ENCODE measurements at places on chromosomes 1 and 21. TPM values are rescaled to one million over a fixed set of nuclear protein-coding genes. Genes with fewer than 3 reads are reported as not detected.

GPR25 gene
- not detected for total RNA-seq

NUAK2 gene
- total RNA-seq = 2.5 TPM

- H3K4me3 ChIP-seq = no peak overlapping the region
- no peaks in the 10 kb centered on the region for H3K27me3 ChIP-seq
- H3K27ac ChIP-seq = no peak overlapping the region
- no peak for DNase-seq
- H3K4me1 ChIP-seq = peaks cover 7% of the 10 kb centered on the region
- H3K36me3 ChIP-seq = no peaks in the 10 kb centered on the region
Observed at GRCh38 chr21:29316029-29316742, 17.5 kb downstream of the BACH1 start.

RNF19B gene
- total RNA-seq = 51.5 TPM

- no peaks in the 10 kb centered on the region for H3K27me3 ChIP-seq
- H3K36me3 ChIP-seq = no peaks in the 10 kb centered on the region
- no peak overlapping the region for H3K27ac ChIP-seq
- H3K4me3 ChIP-seq = no peak overlapping the region
- no peak for DNase-seq
- H3K4me1 ChIP-seq = no peaks in the 10 kb centered on the region
Observed at GRCh38 chr1:33670567-33670966, 193.3 kb upstream of the HMGB4 start.

- peaks cover 6% of the 10 kb centered on the region for H3K4me1 ChIP-seq
- peak overlapping the region; percentile 92 for H3K4me3 ChIP-seq
- peak overlapping the region; percentile 7 for H3K27ac ChIP-seq
Observed at GRCh38 chr1:244836135-244836521, 670 bp downstream of the COX20 start.

DNA sequence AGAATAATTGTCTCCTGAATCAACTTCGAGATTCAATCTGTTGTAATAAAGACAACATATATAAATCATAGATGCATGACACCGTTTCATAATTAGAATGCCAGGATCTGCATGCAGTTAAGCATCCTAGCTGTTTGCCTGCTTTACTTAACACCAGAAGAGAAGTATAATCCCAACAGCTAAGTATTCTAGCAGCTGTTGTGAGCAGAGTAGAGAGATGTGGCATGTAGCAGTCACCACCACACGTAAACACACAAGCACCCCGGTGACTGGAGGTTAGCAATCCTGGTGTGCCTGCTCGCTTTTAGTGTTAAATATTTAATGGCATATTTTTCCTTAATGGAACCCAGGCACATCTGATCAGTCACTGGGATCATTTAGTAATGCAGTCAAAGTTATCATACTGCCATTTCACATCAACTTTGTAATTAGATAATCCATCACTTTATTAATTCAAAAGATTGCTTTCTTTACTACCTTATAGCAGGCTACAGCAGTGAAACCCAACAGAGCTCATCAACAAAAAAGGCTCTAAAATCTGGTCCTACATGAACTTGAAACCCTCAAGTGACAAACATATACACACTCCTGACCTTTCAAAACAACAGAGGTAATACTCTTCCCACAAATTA is 187.9 kb downstream of the SMYD3 start:
- no peak for DNase-seq
- H3K27me3 ChIP-seq = no peaks in the 10 kb centered on the region
- H3K36me3 ChIP-seq = no peaks in the 10 kb centered on the region
- no peak overlapping the region for H3K4me3 ChIP-seq
- no peak overlapping the region for H3K27ac ChIP-seq

DNA sequence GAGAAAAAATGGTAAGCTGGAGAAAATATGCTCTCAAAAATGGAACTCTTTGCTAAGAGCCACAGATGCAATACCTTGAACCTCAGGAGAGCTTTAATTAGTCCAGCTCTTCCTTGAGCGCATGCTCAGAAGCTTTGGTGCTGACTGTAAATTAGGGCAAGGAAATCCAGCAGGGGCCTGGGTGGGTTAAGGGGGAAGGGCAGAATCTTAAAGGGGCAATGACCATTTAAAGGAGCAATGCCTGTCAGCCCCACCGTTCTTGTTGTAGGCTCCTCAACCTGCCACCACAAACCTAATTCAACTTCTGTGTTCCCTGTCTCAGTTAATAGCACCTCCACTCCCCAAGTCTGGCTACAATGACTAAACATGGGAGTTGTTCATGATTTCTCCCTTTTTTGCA is 6.8 kb upstream of the SLC22A15 start:
- no peak overlapping the region for H3K4me3 ChIP-seq
- H3K36me3 ChIP-seq = no peaks in the 10 kb centered on the region
- DNase-seq = no peak
- H3K4me1 ChIP-seq = no peaks in the 10 kb centered on the region
- no peak overlapping the region for H3K27ac ChIP-seq
- no peaks in the 10 kb centered on the region for H3K27me3 ChIP-seq

DNA sequence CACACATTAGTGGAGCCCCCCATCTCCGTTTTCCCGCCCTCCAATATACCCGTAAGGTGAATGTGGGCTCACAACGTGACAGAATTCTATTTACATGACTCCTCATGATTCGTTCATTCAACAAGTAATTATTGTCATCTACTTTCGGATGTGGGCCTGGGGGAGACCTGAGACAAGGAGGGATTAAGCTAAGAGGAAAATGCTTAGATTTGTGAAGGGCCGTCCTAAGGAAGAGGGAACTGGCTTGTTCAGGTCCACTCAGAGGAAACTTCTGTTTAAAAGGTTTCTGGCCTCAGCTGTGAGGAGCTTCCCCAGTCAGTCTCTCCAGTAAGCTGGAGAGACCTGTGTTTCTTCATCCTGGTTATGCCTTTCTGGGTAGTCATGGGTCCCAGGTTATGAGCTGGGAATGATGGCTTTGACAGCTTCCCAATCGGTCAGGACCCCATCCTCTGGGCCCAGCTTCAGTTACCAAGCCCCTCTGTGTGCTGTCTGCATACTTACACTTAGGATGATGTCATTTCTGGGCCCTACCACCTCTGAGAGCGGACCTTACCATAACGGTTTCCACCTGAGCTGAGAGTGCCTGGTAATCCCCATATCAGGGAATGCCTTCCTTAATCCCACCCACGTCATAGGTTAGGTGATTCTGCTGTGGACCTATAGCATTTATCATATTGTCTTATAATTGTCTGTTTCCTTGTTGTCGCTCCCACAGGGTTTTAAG is 687 bp upstream of the ERI3 start:
- no peaks in the 10 kb centered on the region for H3K36me3 ChIP-seq
- DNase-seq = no peak
- no peaks in the 10 kb centered on the region for H3K27me3 ChIP-seq
- H3K4me3 ChIP-seq = no peak overlapping the region
